ENCODE measurements at places on chromosomes 11 and 22. TPM values are rescaled to one million over a fixed set of nuclear protein-coding genes. Genes with fewer than 3 reads are reported as not detected.

The PARVB gene
- 48.1 TPM for total RNA-seq

The NPTXR gene
- 7.8 TPM for total RNA-seq

The ENDOD1 gene
- 112 TPM for total RNA-seq

The OR10AG1 gene
- not detected for total RNA-seq

The WNT11 gene
- total RNA-seq: not detected

The OR8G1 gene
- total RNA-seq: not detected

The TOLLIP gene
- total RNA-seq: 34.8 TPM
